RWPE2 (cell line): ENCODE measurements at places on chromosomes 11 and 22.

- DNase-seq: no peak
These were observed 8.1 kb upstream of the GNB1L start for GRCh38 chr22:19862619-19863246.

DNA sequence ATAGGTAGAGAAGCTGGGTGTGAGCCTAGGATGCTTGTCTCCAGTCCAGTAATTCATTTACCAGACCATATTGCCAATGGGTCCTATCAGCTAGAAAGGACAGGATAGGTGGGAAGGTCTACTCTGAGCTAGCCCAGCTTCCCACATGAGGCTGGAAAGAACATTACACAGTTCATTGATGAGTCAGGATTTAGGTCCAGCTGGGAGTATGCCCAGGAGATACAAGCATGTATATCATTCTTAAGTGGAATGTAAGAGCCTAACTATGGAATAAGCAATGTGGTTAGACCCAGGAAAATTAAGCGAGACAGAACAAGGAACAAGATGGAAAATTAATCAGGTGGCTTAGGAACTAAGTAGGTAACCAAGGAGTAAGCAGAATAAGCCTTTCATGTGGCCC is 59.0 kb upstream of the TBCEL start:
- DNase-seq: no peak

DNA sequence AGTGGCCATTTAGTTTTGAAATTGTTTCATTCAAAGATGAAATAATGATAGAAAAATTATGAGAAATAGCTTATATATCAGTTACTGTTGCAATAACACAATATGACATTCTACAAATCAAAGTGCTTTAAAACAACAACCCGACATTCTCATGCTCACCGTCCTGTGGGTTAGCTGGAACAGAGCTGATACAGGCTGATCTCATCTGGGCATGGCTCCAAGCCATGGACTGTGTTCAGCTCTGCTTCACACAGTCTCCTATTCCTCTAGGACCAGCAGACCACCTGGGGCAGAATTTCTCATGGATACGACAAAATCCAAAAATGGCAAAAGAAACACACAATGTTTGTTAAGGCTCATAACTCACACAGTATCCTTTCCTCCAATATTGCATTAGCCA is 178.6 kb downstream of the CNTN5 start:
- no peak for DNase-seq

- peak; percentile 49 for DNase-seq
These were observed 362.0 kb downstream of the TBC1D22A start for GRCh38 chr22:47124451-47124881.

GRCh38 chr22:36256478-36256877 is 3.5 kb downstream of the APOL1 start:
- no peak for DNase-seq

GRCh38 chr11:133692126-133692934 is 153.0 kb downstream of the SPATA19 start:
- DNase-seq: no peak

DNA sequence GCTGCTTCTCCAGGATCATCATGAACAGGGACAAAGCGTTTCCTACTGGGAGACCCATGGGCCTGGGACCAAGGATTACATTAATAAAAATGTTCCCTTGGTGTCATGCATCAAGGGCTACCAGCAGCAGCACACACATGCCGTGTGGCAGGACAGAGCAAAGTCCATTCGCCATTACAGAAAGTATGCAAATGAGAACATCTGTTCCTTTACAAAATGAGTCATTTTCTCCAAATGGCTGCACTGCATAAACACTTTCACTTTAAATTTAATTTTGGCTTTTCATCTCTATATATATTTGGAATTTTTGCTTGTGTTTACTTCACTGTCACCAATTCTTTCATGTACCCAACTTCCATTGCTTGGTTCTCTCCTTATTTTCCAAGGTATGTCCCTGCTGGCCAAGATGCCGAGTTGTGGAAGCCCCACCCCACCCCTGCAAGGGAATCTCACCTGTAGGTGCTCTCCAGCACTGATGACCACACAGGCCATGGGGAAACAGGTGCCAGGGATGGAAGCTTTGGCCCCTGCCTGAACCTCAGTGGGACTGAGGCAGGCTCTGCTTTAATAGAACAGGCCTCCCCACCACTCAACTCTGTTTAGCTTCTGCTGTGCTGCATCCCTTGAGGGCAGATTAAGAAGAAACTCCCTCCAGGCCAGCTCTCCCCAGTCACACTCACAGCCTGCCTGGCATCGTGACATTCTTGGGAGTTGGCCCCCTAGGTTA is 15.6 kb upstream of the GNAZ start:
- DNase-seq: peak; percentile 7

DNA sequence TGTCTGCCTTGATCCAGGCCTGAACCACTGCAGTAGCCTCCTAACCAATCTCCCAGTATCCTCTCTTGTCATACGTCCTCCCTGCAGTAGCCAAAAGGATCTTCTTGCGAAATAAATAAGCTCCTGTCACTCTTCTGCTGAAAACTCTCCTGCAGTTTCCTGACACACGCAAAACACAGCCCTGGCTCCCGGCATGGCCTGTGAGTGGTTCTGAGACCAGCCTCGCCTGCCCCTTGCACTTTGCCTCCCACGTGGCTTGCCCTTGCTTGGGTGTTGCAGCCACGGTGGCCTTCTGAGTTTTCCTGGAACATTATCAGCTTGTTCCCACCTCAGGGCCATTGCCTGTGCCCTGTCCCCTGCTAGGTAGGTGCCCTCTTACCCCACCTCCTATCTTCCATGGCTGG is 7.2 kb downstream of the ZC3H7B start:
- no peak for DNase-seq

GRCh38 chr22:41713004-41713403 is 13.7 kb downstream of the MEI1 start:
- DNase-seq: no peak

- DNase-seq: no peak
These were observed 1032.8 kb downstream of the BRD1 start for GRCh38 chr22:48794906-48795305.

DNA sequence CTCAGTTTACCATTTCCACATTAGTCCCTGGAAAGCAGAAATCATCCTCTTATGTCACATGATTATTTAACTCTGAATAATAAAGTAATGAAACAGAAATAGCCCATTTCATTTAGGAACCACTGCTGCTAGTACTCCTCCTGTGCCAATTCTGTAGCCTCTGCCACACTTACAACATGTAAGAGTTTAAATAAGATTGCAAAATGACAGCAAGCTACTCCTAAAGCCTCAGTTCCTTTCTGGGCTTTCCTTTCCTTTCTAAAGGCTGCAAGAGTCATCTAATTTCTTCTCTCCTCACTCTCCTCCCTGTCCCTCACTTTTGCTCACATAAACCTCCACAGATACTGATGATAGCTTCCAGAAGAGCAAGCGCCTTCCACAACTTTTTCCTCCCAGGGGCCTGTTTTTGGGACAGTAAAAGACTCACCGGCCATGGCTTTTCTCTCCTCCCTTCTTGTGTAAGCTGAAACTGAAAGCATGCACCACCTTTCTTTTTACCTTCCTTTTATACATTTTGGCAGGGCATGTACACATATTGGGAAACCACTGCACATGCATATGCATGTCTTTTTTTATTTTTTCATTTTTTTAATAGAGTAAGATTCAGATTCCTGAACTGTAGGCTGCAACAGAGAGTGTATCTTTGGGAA is 38.5 kb downstream of the CARD18 start:
- no peak for DNase-seq

GRCh38 chr11:61532134-61533038 is 23.8 kb downstream of the LRRC10B start:
- DNase-seq: no peak

- no peak for DNase-seq
These were observed 504.2 kb upstream of the ARHGAP42 start for GRCh38 chr11:100182927-100183326.

DNA sequence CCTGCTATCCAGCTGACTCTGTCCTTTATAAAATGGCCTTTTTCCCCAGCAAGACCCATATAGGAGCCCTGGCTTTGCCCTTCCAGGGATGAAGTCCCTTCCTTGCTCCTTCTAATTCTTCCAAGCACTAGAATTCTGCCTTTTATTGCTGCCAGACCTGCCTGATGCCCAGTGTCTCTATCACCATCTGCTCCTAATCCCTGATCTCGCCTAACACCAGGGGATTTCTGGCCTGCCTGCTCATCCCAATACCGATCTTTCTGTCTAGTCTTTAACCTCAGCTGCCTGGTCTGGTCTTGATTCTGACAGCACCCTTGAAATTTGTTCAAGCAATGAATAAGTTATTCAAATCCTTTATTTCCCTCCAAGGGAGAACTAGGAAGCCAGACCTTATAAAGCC is 150.2 kb downstream of the SPON1 start:
- DNase-seq: no peak

- DNase-seq: no peak
These were observed 41.1 kb downstream of the TST start for GRCh38 chr22:36977947-36978660.

GRCh38 chr11:124865181-124865901 is at the start of gene ROBO3:
TSS of gene ROBO3 (plus strand) at chr11:124865432. CDS start at chr11:124865578, 146 bp downstream.
- DNase-seq: no peak

DNA sequence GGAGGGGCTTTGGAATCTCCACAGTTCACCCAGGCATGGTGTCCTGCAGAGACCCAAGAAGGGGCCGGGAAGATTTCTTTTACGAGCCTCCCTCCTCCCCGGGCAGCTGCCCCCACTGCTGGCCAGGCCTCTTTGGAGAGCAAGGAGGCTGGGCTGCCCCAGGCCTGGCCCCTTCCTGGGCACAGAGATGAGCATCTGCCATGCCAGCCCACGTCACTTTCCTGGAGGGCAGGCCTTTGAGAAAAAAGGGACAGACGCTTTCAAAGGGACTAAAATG is 60.5 kb upstream of the FGF3 start:
- DNase-seq: no peak

DNA sequence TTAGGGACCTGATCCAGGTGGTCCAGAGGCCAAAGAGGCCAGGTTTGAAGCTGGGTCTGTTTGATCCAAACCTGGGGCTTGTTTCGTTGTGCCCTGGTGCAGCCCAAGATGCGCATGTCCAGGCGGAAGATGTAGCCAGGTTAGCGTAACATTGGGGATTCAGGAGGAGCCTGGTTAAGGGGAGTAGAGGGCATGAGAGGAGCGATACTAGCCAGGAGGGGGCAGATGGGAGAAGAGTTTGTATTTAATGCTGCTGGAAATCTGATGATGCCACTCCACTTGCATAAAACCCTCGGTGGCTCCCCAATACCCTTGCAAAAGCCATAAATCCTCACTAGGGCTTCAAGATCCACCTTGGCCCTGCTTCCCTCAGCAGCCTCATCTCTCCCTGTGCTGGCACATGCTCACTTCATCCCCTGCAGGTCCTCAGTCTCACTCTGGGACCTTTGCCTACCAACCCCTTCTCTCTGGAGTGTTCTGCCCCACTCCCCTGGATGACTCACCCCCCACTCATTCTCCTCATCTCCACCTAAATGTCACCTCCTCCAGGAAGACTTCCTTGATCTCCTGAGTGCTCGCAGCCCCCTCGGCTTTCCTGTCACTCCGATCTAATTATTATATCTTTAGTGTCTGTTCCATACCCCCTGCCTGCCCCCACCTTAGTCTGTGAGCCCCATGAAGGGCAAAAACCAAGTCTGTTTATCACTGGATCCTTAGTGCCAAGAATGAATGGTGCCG is 95.9 kb downstream of the MIAT start:
- DNase-seq: no peak

GRCh38 chr22:47060718-47061117 is 298.3 kb downstream of the TBC1D22A start:
- DNase-seq: peak; percentile 9

GRCh38 chr11:132408877-132409276 is 1038.5 kb downstream of the NTM start:
- DNase-seq: no peak

DNA sequence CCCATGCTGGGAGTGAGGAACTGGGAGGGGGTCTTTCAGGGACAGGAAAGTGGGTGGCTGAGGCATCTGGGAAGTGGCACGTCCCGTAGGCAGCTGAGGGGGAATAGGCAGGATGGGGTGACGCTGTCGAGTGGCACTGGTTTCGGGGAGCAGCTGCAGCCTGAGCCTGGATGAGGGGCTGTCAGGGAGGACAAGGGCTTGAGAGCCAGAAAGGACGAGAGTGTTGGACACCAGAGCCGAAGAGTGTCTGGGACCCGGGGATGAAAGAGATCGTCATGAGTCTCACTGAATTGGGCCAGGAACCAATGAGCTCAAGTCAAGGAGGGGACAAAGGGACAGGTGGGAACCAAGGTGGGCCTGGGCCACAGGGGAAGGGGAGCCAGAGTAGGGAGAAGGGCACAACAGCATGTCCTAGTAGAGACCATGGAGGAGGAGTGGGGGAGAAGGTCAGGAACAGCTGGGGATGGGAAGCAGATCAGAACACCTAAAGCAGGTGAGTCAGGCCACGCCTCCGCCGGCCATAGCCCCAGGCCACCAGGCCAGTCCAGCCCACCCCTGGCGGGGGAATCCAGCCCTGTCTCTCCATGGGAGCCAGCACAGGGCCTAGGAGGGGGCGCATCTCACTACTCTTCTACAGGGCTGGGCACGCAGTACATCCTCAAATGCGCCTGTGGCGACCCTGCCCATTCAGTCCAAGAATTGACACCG is 4.2 kb downstream of the RAB3IL1 start:
- peak; percentile 54 for DNase-seq

- DNase-seq: no peak
These were observed 123.3 kb upstream of the CRYBB3 start for GRCh38 chr22:25076336-25076735.
